Chondrocyte (in vitro differentiated cells): ENCODE measurements at places on chromosomes 12 and 14. TPM values are rescaled to one million over a fixed set of nuclear protein-coding genes. Genes with fewer than 3 reads are reported as not detected.

ALDH6A1 gene
- 9.8 to 16.4 TPM (median 11.9 TPM) in 3 replicates for total RNA-seq

GRCh38 chr14:29102996-29103395 is 336.4 kb downstream of the FOXG1 start:
- DNase-seq: no peak

OLR1 gene
- 0.28 TPM in 1 of 3 replicates, not detected in the others for total RNA-seq

DNA sequence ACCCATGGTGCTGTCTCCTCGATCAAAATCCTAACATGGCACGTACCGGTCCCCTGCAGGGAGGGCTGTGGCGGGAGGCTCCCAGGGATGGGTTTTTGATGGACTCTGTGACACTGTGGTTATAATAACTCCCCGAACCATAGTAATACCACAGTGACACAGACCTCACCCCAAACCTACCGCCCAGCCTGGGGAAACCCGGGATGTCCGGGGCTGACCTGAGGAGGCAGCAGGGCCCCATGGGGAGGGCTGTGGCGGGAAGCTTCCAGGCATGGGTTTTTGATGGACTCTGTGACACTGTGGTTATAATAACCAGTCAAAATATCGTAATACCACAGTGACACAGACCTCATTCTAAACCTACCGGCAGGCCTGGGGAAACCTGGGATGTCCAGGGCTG is 378.0 kb downstream of the TMEM121 start:
- no peak for DNase-seq

- DNase-seq: no peak
Measured at GRCh38 chr12:65276916-65277530, 1.5 kb upstream of the MSRB3 start.

GRCh38 chr14:104263675-104264358 is 125.4 kb downstream of the KIF26A start:
- DNase-seq: peak; percentile 77

FGF6 gene
- total RNA-seq: not detected in 3 replicates

GRCh38 chr14:105493921-105494605 is 3.0 kb downstream of the TEDC1 start:
- peak; percentile 77 for DNase-seq

DNA sequence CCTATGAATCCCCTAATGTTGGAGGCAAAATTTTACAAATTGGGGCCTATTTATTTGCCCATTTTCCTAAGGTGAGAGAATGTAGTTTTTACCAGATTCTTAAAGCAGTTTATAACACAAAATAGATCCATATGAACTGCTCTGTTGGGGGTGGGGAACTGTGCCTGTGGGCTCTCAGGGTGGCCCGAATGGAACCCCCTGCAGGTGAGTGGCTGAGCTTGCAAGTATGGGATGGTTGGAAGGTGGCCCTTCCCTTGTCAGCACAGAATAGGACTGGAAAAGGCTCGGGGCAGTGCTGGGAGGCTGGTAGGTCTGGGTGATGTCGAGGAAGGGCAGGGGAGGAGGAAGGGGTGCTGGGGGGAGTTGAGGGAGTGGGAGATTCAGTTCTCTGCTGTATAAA is 4.9 kb downstream of the VSX2 start:
- peak; percentile 61 for DNase-seq

ENDOU gene
- total RNA-seq: not detected in 3 replicates

- no peak for DNase-seq
Measured at GRCh38 chr14:64005822-64006221, 153.0 kb downstream of the SYNE2 start.

GRCh38 chr12:44748950-44749468 is 127.1 kb downstream of the NELL2 start:
- no peak for DNase-seq

DNA sequence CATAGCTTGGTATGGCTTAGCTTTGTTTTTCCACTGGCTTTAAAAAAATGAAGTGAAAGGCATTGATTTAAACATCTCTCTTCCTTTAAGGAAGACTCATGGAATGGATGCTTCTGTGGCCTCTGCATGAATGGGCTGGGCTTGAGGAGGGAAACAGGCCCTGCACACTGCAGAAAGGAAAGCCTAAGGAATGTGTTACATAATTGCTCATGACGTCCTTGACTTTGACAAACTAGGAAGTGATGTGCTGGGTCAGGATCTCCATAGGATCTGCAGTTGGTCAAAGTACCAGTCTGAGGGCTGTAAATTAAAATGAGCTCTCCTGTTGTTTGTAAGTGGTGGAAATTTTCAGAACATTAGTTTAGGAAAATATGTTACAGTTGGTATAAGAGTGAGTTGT is 12.7 kb downstream of the SAMD4A start:
- no peak for DNase-seq

DNA sequence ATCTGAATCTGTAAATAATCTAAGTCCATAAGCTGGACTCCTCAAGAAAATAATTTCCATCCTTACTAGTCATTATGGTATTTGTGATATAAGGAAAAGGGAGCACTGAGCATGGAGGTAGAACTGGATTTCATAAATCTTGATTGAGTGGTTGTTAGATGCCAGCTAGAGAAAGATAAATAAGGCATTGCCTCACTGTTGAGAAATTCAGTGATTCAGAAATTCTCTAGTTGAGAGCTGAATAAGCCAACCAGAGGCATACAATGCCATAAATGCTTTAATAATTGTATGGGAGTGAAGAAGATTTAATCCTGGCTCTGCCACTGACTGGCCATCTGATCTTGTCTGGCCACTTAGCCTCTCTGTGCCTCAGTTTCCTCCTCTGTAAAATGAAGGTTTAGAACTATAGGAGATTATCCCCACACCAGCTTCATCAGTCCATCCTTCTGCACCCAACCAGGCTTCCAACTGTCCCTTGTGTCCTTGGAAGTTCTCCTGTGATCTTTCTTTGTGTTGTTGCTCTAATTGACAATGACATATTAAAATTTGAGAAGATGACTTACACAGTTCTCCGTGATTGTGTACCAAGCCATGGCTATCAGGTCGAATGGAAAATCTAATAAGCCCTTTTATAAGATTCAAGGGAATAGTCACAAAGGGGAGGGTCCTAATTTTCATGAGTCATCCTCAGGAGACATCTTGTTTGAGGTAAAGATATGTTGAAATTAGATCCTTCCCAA is 394.3 kb downstream of the EGLN3 start:
- no peak for DNase-seq

DDN gene
- total RNA-seq: 0.10 to 0.74 TPM (median 0.72 TPM) in 3 replicates

- no peak for DNase-seq
Measured at GRCh38 chr12:85656561-85656960, 179.6 kb downstream of the RASSF9 start.

GRCh38 chr14:89794096-89794495 is 160.4 kb downstream of the EFCAB11 start:
- DNase-seq: no peak

DNA sequence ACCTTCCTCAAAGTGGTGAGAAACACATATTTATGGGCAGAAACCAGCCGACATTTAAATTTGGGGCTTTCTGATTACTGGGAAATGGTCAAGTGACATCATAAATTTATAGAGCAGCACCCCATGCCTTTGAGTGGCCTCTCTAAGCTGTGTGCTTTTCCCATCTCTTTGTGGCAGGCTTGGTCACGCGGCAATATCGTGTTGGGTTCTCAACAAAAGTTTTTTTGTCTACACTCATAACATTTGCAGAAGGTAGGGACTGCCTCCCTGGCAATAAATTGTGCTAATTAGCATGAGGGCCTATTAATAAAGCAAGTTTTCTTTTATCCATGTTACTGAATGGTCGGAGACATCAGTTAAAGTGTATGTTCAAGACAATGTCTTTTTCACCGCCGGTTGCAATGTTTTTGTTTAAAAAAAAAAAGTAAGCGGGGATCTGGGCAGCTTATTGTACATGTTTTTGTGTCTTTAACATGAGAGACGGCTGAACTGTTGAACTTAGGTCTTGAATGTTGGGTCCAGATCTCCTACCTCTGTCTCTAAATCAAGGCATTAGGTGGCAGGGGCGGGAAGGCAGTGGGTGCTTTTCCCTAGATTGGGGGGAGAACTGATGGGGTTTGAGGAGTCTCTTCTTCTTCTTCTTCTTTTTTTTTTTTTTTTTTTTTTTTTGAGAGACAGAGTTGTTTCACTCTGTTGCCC is 193.3 kb downstream of the PHETA1 start:
- DNase-seq: no peak

GRCh38 chr14:47194055-47194454 is 481.4 kb downstream of the MDGA2 start:
- no peak for DNase-seq

LAG3 gene
- total RNA-seq: 0.56 to 1.7 TPM (median 1.0 TPM) in 3 replicates

DNA sequence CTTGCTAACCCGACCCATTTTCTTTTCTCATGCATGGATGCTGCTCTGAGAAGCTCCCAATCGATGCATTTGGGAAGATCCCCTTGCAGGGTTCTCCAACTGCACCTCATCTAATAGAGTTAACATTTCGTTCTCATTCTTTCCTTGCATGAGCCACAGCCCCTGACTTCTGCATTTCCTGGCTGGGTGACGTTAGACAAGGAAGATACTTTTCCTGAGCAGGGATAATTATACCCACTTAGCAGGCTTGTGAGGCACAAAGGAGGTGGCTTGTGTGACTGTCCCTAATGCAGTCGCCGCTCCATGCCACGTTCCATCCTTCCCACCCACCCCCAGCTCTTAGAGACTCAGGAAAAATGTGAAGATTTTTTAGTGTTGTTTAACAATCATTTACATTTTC is 195.1 kb downstream of the CHST11 start:
- DNase-seq: no peak

DNA sequence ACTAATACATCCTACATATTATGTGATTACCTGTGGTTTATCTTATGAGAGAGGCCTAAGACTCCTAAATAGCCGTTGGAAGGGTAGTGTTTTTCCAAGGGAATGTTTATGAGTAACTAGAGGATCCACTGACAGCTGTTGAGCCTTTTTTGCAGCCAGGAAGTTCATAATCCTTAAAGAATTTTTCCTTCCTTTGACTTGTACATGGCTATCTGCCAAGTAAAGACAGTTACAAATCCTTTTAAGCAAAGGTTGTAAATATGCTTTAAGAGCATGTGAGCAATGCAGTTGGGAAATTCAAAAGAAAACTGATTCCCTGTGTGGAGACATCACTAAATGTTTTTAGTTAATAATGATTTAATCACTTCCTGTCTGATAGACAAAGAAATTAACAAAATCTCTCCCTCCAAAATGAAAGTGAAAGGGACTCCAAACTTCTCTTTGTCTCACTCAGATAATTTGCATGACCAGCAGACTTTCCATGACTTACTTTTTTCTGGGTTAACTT is 333.8 kb downstream of the PDZRN4 start:
- DNase-seq: no peak

FOXN4 gene
- not detected in 3 replicates for total RNA-seq

RNF212B gene
- not detected in 3 replicates for total RNA-seq

PYGL gene
- total RNA-seq: 97.7 to 122 TPM (median 120 TPM) in 3 replicates

DPF3 gene
- 1.1 to 2.3 TPM (median 1.1 TPM) in 3 replicates for total RNA-seq

FLRT2 gene
- 170 to 241 TPM (median 227 TPM) in 3 replicates for total RNA-seq

KRT74 gene
- not detected in 3 replicates for total RNA-seq

DNA sequence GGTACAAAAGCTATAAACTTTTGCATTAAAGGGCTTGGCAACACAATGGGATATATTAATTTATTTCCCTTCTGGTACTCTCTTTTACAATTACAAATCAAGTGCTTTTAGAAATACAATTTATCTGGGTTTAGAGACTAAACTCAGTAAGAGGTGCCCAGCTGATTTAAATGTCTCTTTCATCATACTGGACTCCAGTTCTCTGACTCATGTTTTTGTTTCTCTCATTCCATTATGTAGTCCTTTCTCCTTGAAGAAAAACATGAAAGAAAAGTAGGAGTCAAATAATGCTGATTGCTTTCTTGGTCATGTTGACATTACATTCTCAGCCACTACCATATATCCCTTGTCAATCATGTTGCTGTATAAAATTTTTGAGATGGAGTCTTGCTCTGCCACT is 36.3 kb upstream of the CFL2 start:
- no peak for DNase-seq

ALDH1L2 gene
- 87.2 to 158 TPM (median 153 TPM) in 3 replicates for total RNA-seq

GRCh38 chr12:132402831-132403416 is 73.5 kb upstream of the GALNT9 start:
- peak; percentile 86 for DNase-seq

- DNase-seq: no peak
Measured at GRCh38 chr12:93784339-93785086, 107.3 kb downstream of the CRADD start.

CYP46A1 gene
- 0.72 to 2.8 TPM (median 1.2 TPM) in 3 replicates for total RNA-seq

GRCh38 chr14:82587226-82587625 is 1053.6 kb upstream of the SEL1L start:
- DNase-seq: no peak

DNA sequence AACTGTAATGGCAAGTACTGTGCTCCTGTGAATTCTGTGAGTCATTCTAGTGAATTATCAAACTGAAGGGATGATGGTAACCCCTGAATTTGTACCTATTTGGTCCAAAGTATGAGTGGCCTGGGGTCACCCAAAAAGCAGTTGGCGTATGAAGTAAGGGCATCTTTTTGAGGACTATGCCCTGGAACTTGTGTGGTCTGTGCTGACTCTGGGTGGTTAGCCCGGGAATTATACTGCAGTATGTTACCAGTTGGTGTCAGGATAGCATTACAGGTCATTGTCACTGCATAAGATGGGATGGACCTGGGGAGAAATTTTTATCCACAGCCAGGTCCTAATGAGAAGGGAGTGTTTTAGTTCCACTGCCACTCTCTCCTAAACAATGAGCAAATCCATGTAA is 174.7 kb downstream of the SSPN start:
- no peak for DNase-seq

GRCh38 chr14:96479435-96480146 is 22.6 kb upstream of the PAPOLA start:
- no peak for DNase-seq

- DNase-seq: no peak
Measured at GRCh38 chr14:22656226-22656625, 12.1 kb upstream of the OR6J1 start.

DNA sequence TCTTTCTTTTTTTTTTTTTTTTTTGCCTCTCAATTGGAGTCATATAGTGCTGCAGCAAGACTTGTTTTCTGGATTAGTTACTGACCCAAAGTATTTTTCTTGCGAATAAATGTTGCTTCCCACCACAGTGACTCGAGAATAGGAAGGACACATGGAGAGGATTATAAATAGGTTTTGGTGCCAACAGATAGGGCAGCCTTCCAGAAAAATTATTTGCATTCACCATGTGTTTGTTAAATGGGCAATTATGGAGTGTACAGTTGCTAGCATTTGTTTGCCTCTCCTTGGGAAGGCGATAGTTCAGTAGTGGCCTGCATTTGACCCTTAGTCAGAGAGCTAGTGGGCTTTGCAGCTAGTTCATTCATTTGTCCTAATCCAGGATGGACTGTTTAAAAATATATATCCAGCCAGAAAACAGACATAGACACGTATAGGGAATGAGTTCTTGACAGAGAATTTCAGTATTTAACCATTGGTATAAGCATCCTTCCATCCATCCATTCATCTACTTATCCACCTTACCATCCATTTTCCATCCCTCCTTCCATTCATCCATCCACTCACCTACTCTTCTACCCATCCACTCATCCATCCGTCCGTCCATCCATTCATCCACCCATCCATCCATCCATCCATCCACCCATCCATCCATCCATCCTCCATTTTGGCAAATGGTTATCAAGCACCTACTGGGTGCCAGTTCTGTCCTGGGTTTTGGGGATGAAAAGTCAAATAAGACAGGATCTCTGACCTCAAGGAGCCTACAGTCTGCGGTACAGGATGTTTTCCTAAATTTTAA is 67.5 kb downstream of the CHST11 start:
- no peak for DNase-seq

IGF1 gene
- 0.64 to 1.4 TPM (median 1.3 TPM) in 3 replicates for total RNA-seq
